Foreskin melanocyte (primary cell): ENCODE measurements at places on chromosomes 13 and 19.

- DNase-seq, result no peak
These were observed 260.4 kb downstream of the MAB21L1 start for GRCh38 chr13:35216131-35216530.

GRCh38 chr13:76472916-76473315 lies 413.3 kb downstream of the KCTD12 start:
- DNase-seq, result no peak

DNA sequence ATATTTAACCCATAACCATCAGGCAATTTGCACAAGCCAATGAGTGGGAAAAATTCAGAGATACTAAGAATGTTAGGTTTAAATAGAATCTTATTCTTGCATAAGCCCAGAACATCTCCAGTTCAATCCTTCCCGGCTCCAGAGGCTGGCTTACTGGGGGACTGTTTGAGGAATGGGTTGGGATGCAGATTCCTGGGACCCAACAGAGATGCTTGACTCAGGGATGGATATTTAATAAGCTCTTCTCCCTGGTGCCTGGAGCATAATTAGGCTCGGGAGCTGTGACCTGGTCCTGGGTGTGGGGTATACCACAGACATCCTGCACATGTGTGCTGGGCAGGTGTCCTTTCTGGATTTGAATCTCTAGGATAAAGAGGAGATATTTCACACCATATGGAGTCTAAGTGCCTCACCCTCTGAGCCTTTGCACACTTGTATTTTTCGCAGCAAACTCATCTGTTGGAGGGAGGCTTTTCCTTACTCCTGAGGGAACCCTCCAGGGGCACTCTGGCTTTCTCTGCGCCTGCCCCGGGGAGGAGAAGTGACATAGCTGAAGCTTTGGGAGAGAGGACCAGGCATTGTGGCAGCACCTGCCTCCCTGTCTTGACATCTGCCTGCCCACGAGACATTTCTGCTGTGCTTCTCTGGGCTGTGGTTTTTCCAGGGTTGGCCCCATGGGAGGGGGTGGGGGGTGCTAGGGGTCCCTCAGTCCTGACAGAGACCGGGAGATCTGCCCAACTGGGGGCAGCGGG lies 36.1 kb upstream of the ANKRD10 start:
- no peak for DNase-seq

- DNase-seq, result no peak
These were observed 225.5 kb upstream of the IPO5 start for GRCh38 chr13:97727991-97728390.

DNA sequence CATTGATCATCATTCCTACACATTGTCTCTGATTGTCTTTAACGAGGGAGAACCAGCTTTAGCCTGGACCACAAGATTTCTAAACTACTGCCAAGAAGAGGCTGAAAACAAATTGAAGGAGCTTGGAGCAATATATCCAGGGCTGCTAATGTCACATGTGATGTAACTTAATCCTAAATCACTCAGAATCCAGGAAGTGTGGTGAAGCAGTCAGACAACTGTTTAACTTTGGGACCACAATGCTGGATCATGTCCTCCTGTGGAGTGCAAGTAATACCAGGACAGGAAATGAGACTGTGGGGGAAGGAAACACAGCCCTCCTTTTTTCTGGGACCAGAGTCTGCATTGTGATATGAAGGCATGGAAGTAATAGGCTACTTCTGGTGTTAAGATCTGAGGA lies 430.2 kb downstream of the KCTD12 start:
- DNase-seq, result peak; percentile 42

- DNase-seq, result peak; percentile 64
These were observed 41.6 kb upstream of the ZNF730 start for GRCh38 chr19:23075031-23075733.

GRCh38 chr13:100755891-100756290 lies 81.3 kb upstream of the TMTC4 start:
- no peak for DNase-seq

DNA sequence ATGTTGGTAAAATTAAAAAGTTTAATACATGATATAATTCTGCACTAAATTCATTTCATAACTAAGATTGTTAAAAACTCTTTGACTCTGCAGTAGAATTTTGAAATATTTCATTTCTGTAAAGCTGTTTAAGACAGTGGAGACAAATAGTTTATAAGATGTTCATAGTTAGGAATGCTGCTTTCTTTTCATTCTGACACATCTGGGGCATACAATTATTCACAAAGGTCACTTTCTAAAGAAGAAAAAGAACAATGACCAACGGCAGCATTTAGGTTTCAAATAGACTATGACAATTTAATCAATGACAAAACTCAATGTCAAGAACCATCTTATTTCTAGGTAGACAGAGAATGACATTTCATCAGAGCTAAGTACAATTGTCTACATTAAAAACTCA lies 1422.1 kb downstream of the PCDH9 start:
- no peak for DNase-seq

DNA sequence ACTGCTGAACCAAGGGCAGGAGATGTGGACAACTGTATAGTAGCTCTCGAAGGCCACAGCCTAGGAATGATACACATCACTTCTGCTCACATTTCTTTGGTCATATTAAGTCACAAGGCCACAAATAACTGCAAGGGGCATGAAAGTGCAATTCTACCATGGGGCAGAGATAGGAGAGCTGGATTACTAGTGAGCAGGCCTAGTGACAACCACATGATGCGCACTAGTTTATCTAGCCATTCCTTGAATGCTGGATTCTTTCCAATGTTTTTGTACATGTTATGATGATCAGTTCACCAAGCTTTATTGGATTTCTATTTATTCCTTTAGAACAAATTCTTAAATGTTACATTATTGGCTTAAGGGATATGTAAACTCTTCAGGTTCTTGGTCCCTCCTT lies 100.7 kb downstream of the MIPEP start:
- no peak for DNase-seq

DNA sequence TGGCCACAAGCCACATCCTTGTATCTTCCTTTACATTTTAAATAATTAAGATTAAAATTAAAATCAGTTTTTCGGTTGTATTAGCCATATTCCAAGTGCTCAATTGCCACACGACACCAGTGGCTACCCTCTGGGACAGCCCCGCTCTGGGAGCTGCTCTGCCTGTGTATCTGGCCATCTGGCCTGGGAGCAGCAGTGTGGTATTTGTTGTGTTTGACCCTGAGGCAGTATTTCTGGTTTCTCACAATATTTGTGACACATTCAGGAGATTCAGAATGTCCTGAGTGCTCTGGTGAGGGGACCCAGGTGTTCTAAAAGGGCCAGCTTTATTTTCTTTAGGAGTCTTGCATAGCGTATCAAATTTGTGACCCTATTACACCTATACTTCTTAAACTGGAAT lies 179.0 kb downstream of the SUCLA2 start:
- DNase-seq, result no peak
